Glomerular endothelial cell (primary cell): ENCODE measurements at places on chromosomes 2 and 18. TPM values are rescaled to one million over a fixed set of nuclear protein-coding genes. Genes with fewer than 3 reads are reported as not detected.
A peak's percentile ranks its signal among the peaks of the same experiment; 100 is the strongest.

The ANKRD30B gene
- total RNA-seq: 0.70 TPM in 1 of 2 replicates, not detected in the other

The MOCOS gene
- total RNA-seq: 1.3 and 1.8 TPM in 2 replicates

The ANTXR1 gene
- 43.1 and 46.6 TPM in 2 replicates for total RNA-seq

The KRTCAP3 gene
- total RNA-seq: not detected in 2 replicates

DNA sequence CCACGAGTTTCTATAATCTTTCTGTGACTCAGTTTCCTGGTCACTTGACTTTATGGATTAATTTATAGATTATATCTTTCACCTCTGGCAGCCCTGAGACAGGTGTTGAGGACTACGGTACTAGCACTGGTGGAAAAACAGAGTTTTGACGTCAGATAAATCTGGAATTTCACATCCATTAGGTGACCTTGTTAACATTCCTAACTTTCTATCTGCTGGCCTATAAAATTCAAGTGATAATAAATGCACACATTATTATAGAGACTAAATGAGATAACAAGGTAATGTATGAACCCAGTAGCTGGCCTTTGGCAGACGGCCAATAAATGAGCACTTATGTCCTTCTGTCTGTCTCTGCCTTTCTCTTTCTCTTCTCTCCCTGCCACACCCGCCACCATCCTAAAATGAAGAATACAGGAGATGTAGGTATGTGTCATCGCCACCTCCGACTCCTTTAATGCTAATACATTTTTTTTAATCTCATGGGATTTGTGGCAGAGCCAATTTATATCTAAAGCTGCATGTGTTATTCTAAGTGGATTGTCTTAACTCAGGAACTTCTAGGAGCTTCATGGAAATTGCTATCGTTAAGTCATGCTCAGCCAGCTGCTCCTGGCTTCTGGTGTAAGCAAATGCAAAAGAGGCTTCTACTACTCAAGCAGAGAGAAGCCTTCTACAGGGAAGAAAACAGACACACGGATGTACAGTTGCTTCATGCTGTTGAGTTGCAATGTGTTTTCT lies 2.3 kb downstream of the TM4SF20 start:
- no peak for DNase-seq

DNA sequence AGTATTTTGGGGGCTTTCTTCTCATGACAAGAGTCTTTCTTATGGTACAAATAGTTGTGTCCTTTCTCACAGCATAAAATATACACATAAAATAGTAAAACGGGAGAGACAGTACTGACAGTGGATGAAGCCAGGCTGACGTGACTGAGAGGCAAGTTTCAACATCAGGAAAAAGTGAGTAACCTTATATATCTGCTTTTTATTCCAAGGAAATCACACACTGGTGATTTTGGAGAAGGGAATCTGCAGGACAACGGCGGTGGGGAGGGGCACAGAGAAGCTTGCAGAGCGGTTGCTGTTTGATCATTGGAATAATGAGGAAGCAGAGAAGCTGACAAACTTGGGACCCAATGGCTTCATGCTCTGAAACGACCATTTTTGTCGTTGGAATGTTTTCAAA lies 130.6 kb upstream of the ZNF236 start:
- no peak for DNase-seq

GRCh38 chr18:38619129-38619528 lies 1053.5 kb upstream of the CELF4 start:
- DNase-seq: no peak

DNA sequence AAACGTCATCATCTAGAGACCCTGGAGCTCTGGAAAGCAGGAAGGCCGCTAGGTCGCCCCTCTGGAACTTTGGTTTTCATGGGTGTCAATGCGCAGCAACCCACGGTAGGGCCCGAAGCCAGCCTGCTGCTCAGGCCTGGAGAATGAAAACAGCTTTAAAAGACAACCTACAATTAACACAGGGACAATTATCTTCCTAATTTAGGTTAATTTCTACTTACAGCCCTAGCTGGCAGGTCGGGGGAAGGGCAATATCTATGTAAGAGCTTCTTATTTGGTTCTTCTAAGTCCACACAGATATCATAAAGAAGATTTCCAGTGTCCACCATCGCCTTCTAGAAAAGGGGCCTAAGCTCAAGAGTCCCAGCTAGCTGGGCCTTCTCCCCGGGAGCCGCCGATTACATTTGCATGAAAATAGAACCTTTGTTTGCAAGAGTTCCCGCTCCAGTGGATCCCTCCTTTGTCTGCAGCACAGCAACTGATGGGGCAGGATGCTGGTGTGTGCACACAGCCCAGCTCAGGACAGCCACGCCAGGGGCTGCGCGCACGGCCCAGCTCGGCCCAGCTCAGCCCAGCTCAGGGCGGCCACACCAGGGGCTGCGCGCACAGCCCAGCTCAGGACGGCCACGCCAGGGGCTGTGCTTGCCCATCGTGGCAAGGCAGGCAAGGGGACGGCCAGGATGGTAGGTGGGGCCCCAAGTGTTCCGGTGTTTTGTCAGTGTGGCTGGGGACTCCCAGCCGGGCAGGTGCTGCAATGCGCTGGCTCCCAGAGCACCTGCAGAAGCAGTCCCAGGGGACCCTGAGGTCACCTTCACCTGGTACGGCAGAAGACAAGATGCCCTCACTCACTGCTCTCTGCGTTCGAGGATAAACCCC lies 109.1 kb downstream of the HDAC4 start:
- DNase-seq: no peak

GRCh38 chr18:53534203-53534602 lies 690.3 kb downstream of the MBD2 start:
- no peak for DNase-seq

DNA sequence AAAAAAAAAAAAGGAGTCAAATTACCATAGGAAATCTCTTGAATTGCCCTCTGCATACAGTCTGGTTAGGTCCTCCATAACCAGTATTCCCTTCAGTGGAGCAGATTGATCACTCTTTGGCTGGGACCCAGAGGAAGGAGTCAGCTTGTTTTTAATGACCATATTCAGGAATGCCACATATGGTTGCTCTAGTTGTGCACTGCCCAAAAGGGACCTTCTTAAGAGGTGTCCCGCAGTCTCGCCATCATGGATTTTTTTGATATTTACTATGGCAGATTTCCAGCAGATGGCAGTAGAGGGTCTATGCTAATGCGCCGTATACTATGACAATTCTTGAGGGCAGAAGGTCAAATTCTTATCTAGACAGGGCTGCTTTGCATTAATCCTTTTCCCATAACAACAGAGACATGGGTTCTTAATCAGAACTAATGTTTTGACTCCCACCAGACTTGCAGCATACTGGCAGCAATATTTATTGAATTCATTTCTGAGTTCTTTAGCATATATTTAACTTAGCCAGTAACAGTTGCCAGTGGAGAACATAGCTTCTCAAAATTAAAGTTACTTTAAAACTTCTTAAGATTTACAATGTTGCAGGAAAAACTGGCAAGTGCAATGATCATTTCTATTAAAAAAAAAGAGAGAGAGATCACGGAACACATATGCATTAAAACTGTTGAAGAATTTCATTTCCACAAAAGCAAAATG lies 31.8 kb upstream of the INPP4A start:
- peak; percentile 60 for DNase-seq

DNA sequence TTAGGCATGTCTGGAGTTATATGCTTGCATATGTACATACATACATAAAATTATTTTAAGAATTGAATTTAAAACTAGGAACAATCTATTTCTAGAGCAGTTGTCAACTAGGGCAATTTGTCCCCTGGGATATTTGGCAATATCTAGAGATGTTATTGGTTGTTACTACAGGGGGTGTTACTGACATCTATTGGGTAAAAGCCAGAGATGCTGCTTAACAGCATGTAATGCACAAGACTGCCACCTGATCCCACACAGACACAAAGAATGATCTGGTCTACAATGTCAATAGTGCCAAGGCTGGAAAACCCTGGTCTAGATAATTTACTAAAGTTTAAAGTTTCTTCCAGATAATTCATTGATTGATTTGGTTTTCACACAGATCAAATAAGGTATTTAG lies 185.3 kb downstream of the NYAP2 start:
- DNase-seq: no peak

DNA sequence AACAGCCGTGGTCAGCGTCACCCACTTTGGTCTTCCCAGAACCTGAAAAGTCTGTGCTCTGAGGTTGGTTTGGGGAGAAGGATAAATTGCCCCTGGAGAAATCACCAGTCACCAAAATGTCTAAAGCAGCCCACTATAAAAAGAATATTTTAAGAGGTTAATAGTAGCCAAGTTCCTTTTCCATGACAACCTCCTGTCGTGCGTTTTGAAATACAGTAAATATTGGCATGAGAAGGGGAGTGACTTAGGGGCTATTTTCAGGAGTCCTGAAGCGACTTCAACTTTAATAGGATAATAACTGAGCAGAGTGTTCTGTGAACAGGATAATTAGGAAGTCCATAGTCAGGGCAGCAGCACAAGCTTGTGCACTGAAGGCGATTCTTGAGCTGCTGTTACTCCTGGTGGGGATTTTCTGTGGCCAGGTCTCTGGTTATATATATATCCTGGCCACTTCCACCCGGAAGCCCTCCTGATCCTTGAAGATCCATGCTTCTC lies 49.3 kb downstream of the RNF144A start:
- DNase-seq: no peak

DNA sequence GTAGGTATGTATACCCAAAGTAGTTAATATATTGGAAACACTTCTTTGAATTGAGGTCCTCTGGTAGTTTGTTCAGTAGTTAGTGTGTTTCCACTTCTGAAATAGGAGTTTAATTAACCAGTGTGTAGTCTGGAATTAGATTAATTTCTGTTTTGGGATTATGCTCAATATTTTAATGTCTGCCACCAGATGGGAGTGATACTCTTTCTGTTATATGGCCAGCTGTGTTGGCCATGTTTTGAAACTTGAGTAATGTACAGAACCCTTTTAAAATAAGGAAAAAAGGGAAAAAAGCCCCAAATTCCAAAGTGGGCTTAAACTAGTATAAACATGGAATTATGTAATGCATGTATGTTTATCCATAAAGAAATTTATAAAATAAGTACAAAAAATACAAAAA lies 147.7 kb downstream of the CTNNA2 start:
- no peak for DNase-seq

DNA sequence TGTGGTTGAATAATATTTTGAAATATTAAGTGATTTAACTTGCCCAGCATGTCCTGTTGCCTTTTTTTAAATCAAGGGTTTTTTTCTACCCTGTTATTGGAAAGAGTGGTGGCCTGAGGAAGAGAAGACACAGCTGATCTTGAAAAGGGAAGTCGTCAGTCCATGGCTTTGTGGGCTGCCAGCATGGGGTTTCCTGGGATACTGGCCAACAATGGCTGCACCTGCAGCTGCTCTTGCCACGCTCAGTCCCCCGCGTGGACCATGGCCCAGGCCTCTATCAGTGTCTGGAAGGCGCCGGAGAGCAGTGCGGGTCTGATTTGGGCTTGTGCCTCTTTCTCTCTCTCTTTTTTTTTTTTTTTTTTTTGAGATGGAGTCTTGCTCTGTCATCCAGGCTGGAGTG lies 99.3 kb downstream of the ASB1 start:
- DNase-seq: no peak

GRCh38 chr2:178761759-178762371 lies 45.4 kb downstream of the TTN start:
- DNase-seq: peak; percentile 18

DNA sequence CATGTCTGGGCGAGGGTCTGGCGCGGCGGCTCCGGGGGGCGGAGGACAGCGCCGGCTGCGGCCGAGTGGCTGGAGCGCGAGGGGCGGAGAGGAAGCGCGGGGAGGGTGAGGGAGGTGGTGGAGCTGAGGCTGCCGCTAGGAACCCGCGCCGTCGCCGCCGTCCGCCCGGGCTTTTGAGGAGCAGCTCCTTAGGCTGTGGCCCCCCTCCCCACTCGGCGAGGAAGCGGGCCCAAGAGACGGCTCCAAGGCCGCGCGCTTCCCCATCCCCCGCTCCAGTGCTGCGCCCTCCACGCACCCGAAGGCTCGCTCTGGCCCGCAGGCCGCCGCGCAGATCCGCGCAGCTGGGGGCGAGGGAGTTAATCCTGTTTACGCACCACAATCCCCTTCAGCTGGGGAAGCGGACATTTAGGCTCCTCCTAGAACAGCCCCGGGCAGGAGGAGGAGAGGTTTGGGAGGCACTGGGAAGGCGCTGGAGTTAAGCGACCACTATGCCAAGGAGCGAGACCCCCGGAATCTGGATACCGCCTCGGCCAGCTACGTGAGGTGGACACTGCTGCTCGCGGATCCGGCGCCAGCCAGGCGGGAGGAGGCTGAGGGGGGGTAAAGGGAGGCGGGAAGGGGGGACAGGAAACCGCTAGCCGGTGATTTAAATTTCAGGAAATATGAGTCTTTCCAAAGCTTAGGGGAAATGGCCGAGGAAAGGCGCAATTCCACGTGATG lies at the start of gene CNRIP1:
CNRIP1 (minus strand) TSS at position 552 of the 720 bp plus-strand sequence; CDS start at position 3, 549 bp downstream.
- peak; percentile 79 for DNase-seq

- DNase-seq: no peak
Observed at GRCh38 chr2:25615920-25616319, 57.5 kb downstream of the DTNB start.
